ENCODE measurements at places on chromosomes 13 and 19.
A peak's percentile ranks its signal among the peaks of the same experiment; 100 is the strongest.

GRCh38 chr13:74796157-74796556, 662.0 kb upstream of the KLF12 start:
- no peak for DNase-seq

GRCh38 chr19:47730521-47730889, 14.8 kb upstream of the NOP53 start:
- DNase-seq = no peak

DNA sequence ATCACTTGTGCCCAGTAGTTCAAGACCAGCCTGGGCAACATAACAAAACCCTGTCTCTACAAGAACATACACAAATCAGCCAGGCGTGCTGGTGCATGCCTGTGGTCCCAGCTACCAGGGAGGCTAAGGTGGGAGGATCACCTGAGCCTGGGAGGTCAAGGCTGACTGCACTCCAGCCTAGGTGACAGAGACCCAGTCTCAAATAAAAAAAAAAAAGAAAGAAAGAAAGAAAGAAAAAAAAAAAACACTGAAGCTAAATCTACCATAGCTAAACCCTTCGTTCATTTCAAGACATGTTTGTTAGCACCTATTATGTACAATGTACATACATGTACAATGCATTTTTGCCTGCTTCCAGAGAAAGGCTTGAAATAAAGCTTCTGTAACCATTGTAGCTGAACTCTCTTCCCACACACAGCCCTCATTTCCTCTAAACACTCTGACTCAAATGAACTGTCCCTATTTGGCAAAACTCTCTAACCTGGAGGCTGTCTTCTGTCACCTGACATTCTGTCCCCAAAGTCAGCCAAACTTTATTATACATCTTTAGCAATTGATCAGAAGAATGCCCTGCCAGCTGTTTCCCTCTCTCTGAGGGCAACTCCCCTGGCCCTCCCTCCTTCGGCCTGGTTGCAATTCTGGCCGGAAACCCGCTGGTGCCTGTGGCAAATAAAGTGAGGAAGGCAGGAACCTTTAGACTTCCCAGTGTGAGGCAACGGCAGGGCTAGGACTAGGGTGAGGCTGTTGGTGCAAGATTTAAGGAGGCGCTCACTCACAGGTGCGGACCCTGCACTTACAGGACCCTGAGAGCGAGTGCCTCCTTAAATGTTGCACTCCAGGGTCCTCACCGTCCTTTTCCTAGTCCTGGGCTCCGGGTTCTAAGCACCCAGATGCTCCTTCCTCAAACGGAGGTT, 1.8 kb downstream of the ETHE1 start:
- DNase-seq = peak; percentile 16

- no peak for DNase-seq
These were observed 89.5 kb upstream of the SPATA13 start for GRCh38 chr13:24071016-24071415.

DNA sequence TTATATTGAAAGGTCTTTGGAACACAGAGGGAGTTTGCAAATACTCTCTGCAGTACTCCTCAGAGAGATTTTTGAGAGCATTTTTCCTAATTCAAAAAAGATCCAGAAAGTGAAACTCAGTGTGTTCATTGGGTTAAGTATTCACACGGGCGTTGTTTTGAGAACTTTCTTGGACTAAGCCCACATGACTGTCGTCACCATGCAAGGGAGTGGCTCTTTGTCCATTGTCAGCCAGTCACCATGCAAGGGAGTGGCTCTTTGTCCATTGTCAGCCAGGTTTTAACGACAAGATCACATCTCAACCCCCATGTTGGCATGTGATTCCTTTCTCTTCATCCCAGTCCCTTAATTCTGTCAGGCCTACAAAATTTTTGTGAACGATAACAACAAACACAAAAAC, 81.2 kb upstream of the STK24 start:
- no peak for DNase-seq

DNA sequence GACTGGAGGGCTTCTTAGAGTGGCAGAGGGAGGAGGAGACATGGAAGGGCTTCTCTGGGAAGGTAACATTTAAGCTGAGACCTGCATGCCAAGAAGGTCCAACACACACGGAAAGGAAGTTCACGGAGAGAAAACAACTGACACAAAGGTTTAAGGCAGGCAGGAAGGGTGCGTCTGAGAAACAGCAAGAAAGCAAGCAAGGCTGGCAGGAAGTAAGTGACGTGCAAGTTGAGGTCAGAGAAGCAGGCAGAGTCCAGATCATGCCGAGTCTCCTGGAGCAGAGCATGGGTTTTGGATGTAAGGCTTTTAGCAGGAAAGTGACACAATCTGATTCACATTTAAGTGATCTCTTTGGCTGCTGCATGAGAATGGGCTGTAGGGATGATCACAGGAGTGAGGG, 60.5 kb downstream of the ATP7B start:
- DNase-seq = no peak

DNA sequence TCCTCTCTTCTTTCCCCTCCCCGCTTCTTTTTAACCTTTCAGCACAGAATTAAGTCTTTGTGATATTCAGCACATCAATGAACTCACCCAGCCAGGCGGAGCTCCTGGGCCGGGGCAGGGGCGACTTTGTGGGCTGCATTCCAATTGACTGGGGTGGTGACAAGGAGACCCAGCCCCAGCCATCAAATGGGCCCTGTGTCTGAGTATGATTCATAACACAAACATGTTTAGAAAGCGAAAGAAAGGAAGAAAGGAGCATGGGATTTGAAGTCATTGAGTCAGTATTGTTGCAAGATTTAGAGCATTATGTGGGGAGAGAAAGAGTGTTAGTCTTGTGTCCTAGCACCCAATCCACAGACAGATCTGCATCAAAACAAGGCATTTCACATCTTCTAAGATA, 185.3 kb downstream of the LHFPL6 start:
- DNase-seq = no peak

DNA sequence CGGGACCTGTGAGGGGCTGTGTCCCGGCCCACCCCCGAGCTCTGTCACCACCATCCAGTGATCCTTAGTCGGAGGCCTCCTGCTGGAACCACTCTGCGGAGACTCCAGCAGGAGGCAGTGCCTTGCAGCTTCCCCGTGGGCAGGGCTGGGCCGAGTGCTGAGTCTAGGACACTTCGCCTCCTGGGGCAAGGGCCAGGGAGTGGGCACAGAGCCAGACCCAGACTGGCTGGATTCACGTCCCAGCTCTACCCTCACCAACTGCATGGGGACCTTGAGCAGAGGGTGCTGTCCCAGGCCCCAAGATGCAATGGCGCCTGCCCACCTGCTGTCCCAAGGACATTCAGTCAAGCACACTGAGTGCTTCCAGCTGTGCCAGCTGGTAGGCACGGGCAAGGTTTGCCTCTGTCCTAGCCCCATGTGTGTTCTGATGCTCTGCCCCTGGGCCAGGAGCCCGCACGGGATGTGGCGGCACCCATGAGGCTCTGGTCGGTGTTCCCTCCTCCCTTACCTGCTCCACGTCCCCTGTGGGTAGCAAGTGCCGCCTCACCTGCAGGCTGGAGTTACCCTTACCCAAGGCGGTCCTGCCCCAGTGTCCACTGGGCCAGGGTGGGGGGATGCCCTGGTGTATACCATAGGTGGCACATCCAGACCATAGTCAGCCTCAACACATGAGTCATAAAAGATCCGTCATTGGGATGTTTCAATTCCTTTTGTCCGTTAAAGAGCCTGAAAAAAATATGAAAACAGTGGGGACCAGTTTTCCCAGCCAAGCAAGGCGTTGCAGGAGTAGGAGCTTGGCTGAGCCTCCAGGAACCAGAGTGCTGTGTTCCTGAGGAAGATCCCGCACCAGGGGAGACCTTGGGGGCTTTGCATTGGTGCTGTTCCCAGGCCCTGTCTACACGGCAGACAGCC, 7.4 kb downstream of the FZR1 start:
- DNase-seq = no peak

DNA sequence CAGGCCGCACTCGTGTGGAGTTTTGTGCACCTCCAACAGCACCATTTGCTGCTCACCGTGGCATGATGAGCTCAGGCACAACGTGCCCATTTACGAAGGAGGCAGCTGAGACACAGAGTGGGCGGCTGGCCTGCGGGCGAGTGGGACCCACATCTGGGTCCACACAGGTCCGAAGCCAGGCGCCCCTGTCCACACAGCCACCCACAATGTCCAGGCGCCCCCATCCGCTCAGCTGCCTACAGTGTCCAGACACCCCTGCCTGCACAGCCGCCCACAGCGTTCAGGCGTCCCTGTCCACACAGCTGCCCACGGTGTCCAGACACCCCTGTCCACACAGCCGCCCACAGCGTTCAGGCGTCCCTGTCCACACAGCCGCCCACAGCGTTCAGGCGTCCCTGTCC, 42.5 kb upstream of the F7 start:
- DNase-seq = no peak

- no peak for DNase-seq
These were observed 113.2 kb downstream of the MYCBP2 start for GRCh38 chr13:77213644-77214043.

DNA sequence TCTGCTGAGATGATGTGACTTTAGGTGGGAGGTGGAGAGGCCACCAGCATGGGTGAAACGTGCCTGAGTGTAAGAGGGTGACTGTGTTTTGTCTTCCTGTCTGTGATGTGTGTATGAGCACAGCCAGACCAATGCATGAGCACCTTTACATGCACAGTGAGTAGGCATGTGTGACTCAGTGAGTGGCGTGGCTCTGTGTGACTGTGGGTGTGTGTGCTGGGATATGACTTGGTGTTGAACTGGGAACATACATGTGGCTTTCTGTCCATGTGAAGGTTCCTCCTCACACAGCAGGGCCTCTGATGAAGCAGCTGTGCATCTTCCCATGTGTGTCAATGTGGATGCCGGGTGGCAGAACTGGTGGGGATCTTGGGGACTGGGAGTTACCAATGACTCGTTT, 19.9 kb upstream of the LGALS13 start:
- DNase-seq = no peak

- DNase-seq = no peak
These were observed 130.1 kb downstream of the ZDHHC20 start for GRCh38 chr13:21328836-21329477.

DNA sequence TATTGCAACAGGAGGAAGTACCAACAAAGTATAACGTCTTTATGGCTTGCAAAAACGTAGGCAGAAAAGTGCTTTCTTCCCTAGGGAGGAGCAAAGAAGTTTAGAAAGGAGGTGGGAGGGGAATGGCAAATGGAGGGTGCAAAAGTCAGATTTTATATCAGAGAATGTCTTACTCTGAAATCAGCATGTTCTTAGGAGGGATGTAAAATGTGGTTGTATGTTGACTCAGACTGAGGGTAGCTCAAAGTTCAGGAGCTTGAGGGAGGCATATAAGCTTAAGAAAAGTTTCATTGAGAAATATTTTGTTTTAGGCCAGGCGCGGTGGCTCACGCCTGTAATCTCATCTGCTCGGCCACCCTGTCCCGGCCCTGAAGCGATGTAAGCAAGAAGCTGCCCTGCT, 1.7 kb downstream of the ZNF90 start:
- DNase-seq = no peak

DNA sequence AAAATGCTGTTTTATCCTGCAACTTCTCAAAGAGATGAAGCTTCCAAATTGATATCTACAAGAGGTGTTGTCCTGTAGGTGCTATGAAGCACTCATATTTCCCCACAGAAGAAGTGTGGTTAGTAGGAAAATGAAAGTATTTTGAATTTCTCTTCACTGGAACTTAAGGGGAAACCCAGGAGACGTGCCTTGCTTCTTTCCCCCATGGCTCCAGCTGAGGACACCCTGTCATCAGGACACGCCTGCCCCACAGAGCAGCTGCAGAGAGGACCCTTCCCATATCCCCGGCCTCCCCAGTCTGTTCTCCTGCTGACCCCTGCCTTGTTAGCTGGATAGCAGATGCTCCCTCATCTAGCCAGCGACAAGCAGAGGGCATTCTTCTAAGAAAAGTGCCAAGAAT, 371.3 kb downstream of the COG6 start:
- DNase-seq = no peak

Data from effector CD8-positive, alpha-beta T cell (primary cell).